Gastroesophageal sphincter (tissue), 4 donors: ENCODE measurements at places on chromosomes 3 and 15. TPM values are rescaled to one million over a fixed set of nuclear protein-coding genes. Genes with fewer than 3 reads are reported as not detected.

DNA sequence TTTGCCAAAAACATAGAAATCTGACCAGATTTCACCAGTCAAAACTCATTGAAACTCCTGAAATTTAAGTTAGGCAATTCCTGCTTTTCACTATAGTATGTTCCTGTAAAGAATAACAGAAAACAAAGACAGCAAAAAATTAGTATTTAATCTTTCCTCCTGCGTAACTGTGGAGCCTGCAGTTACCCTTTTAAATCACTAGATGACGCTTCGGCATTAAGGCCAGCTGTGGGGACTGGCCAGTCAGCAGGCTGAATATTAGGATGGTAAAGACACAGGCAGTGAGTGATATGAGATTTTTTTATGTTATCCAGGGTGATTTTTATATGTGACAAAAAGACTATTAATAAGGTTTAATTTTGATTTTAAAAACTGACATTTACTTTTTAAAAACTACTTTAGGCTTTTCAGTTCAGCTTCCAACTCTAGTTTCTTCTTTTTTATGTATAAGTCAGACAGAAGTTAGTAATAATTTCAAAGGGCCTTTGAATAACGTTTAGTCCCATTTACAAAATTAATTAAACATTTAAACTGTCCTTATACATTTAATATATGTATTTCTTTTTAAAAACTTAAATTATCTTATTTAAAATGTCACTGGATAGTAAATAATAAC, 165.1 kb downstream of the PPM1L start:
- ATAC-seq = no peak

DNA sequence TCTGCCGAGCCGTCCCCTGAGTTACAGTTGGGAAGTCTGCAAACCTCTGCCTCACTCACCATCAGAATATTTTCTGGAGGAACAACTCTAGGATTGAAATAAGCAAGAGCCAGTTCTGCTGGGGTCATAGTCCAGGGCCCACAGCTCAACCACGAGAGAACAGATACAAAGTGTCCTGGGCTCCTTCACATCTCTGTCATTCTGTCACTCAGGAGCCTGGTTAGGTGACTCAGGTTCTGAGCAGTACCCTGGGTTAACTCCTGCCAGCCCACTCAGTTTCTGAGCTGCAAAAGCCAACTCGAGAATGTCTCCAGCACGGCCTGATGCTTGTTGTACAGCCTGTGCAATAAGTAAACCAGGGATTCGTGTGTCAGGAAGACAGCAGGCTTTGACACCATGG, 155.7 kb downstream of the SLCO3A1 start:
- ATAC-seq = no peak

DNA sequence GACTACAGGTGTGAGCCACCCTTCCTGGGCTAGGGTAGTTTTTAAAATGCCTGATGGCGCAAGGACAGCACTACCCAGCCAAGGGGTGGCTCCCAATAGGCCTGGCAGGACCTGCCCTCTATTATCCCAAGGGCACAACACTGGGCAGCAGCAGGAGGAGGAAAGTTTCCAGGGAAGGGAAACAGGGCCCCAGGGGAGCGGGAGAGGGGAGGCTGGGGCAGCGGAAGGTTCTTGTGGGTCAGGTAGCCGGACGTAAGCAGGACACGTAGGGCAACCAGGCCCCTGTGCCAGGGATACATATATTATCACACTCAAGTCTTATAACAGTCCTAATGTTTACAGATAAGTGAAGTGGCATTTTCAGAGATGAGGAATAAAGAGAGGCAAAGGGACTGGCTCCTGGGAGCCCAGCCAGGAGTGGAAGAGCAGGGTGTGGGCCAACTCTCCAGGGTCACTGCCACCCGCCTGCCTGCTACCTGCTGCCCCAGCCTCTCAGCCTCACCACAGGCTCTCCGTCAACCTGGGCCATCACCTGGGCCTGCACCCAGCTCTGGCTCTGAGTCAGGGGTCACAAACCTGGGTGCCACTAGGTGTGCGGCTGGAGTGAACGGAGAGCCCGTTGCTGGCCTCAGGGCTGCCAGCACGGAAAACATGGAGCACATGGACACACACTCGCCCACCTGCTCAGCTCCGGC, 73.2 kb upstream of the SNRPA1 start:
- no peak for ATAC-seq

- no peak for ATAC-seq
Observed at GRCh38 chr3:47034868-47035489, 55.5 kb downstream of the NBEAL2 start.

- no peak for ATAC-seq
Observed at GRCh38 chr3:131901686-131902085, 133.1 kb downstream of the CPNE4 start.

DNA sequence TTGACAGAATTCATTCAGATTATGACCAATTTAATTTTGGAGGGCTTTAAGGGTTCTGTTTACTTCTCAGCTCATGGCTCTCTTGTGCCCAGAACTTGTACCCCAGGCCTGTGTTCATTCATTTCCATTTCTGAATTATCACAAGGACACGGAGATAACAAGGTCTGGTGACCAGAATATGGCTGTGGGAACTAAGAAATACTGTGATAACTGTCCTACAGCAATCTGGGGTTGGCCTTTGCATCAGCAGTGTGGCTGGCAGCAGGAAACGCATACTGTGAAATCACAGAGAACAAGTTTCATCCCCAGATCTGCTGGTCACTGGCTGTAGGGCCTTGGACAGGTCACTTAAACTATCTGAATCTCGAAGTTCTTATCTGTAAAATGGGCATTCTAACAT, 41.8 kb upstream of the TPM1 start:
- ATAC-seq = no peak

GRCh38 chr3:124705552-124705951, 24.7 kb upstream of the UMPS start:
- no peak for ATAC-seq

- ATAC-seq = no peak
Observed at GRCh38 chr15:32822739-32823138, 104.9 kb downstream of the GREM1 start.

- ATAC-seq = peak; percentile 56
Observed at GRCh38 chr3:107523289-107523538, 452 bp downstream of the BBX start.

Gene RASGRP1
- 0.79 TPM for total RNA-seq

Gene C3orf70
- 61.1 TPM for total RNA-seq

Gene CA12
- total RNA-seq = 13.3 TPM
